NCI-H1436 treated with DMSO at 0.1 percent for 48 hours (cell line): ENCODE measurements at places on chromosomes 3 and 15.

DNA sequence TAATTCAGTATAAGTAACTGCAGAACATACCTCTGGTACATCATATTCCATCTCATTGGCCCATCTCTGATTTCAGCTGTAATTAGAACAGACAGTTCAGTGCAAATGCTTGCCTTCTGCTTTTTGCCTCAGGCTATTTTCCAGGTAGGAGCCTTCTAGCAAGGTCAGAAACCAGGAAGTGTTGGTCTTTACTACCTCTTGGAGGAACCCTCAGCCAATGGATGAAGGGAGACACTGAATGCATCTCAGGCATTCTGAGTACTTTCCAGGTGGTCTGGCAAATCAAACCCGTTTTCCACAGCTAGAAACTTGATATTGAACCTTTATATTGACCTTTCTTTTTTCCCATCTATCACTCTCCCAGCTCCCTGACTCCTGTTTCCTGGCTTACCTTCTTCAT, 348.5 kb upstream of the SOX2 start:
- DNase-seq, result no peak

GRCh38 chr15:27512281-27513001, 541.5 kb downstream of the GABRG3 start:
- DNase-seq, result no peak

GRCh38 chr3:59876533-59877062, 826.8 kb upstream of the CFAP20DC start:
- DNase-seq, result no peak

DNA sequence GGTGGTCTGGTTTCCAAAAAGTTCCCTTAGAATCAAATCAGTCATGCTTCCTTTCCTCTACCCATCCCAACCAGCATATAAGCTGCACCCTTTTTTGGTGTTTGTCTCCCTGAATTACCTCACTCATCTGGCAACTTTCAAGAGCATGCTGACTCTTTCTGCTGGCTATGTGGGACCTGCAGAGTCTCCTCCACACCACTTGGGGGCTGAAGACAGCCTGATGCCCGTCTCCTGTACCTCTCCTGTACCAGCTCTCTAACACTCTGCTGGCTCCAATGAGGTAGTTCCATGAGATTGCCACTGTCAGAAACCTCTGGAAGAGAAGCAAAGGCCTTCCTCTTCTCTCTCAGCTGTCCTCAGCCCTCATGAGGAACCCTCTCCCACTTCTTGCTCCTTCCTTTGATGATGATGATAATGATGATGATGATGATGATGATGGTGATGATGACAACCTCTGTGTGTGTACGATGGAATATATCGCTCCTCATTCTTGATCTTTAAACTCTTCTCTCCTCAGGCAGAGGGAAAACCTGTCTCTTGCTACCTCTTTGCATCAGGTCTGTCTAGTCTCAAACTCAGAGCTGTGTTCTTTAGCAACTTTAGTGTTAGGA, 257.5 kb downstream of the ZNF621 start:
- no peak for DNase-seq

- DNase-seq, result no peak
Observed at GRCh38 chr3:100556673-100557310, 52.6 kb upstream of the ADGRG7 start.

GRCh38 chr15:98126326-98127085, 166.0 kb downstream of the ARRDC4 start:
- DNase-seq, result no peak

DNA sequence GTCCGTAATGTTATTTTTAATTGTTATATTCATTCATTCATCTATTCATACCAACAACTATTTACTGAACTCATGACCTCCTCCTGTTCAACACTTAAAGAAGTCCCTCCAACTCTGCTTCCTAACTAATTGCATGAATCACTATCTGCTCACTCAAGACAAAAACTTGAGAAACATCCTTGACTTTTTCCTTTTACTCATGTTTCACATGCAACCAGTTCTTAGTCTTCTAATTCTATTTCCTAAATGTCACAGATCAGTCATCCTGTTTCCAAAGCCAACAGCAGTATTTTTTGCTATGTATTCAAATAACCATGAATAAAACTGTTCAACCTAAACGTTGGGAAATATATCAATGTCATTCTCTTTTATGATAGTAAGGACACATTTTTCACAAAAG, 124.6 kb upstream of the GBE1 start:
- no peak for DNase-seq

GRCh38 chr15:29534378-29534777, 264.8 kb upstream of the NSMCE3 start:
- no peak for DNase-seq
